ENCODE measurements at places on chromosomes 2 and 18.

DNA sequence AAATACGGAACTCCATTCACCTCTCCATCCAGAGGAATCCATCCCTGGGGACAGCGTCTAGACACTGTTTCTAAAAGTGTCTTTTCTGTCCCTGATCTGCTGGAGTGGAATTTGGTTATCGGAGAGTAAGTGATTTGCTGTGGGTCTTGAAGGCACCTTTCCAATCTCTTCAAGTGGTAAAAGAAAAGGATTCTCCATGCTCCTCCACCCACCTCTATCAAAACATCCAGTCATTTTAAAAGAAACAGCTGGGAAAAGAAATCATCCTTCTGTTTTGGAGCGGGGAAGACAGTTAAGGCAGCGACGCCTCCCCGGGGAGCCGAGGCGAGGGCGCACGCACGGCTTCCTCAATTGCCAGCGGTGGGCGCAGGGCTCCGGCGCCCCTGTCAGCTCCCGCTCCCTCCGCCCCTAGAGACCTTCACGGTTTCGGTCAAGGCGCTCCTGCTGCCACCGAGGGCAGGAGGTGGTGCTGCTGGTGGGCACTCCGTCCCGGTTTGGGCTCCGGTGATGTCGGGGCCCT, 547 bp downstream of the SLC35F5 start:
- peak; percentile 53 for DNase-seq

DNA sequence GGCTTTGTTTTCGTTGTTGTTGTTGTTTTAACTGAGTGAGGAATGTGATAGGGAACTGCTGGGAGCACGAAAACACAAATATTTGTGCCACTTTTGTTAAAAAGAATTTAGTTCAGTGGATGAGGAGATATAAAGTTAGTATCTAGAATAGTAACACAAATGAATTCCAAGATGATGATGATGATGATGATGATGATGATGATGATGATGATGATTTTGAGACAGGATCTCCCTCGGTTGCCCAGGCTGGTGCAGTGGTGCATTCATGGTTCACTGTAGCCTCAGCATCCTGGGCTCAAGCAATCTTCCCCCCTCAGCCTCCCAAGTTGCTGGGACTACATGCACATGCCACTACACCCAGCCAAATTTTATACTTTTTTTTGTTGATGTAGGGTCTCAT, 223.7 kb downstream of the DSEL start:
- DNase-seq: no peak

GRCh38 chr18:68699043-68699442, 15.9 kb downstream of the TMX3 start:
- no peak for DNase-seq

GRCh38 chr2:9071584-9072124, 68.2 kb upstream of the MBOAT2 start:
- DNase-seq: no peak

DNA sequence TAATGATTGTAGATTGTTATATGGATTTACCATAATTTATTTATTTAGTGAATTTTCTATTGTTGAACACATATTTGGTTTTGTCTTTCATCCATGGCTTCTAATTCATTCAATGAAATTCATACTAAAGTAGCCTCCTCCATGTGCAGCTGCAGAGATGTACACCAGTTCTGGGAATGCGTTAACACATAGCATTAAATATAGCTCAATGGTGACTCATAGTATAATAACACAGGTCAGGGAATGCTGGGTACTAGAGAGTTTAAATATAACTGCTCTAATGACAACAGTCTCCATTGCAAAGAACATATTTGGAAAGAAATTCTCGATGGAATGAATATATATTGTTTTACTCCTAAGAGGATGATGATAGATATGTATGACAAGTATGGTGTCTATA, 1190.2 kb upstream of the NRXN1 start:
- no peak for DNase-seq

GRCh38 chr2:85953476-85953875, 64.7 kb upstream of the ST3GAL5 start:
- DNase-seq: no peak

GRCh38 chr2:168773719-168774521, 28.5 kb upstream of the NOSTRIN start:
- peak; percentile 6 for DNase-seq

DNA sequence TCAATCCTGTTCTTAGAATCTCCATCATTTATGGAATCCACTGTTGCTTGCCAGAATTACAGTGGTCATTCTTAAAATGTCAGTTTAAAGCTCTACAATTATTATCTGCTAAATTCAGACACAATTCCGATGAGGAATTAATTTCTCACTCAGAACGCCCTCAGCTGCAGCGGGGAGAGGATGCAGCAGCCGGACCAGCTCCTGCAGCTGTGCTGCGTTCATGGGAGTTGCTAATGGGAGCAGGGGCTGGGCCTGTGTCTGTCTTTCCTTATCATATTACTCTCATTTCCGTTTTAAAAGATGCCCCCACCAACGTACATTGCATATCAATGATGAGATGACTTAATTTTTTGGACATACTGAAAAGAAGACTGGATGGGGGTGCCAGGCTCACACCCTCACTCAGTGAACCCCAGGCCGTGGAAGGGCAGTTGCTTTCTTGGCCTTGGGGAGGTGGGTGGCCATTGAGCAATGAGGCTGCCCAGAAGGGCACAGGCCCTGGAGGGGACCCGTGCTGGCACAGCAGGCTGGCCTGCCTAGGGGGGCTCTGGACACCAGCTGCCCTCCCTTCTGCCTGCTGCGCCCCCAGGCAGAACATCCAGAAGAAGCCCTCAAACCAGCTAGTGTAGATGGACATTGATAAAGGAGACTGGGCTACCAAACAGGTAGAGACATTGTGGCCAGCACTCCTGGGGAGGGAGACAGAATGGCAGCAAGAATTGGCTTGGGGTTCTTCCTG, 503.6 kb upstream of the MYT1L start:
- no peak for DNase-seq

- DNase-seq: no peak
These were observed 30.4 kb downstream of the BMPR2 start for GRCh38 chr2:202406445-202406978.

DNA sequence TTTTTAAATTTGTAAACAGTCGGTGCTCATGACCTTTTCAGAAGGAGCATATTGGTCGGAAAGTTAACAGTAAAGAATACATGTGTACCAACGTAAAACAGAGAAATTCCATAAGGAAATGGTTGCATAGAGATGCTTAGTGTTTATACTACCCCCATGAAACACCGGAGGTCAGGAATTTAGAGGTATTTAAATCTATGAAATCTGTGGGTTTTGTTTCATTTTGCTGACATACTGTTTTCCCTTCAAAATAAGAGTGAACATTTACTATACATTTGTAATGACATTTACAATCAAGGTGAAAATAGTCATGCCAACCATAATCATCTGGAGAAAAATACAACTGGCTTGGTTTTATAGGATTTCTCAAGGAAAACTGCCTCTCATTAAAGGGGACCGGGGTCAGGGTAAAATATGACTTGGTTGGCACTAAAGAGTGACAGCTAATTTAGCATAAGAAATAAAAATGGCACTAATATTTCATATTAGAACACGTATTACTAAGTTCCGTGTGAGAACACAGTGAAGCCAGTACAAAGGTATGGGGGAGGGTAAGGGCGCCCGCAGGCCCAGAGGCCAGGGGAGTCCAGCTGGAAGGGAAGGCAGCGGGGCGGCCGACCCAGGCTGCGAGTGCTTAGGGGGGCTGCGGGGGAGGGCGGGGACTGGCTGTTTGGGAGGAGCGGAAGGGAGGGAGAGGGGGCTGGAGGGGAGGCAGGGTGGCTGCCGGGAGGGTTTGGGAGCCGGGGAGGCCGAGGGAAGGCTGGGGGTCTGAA, 1.1 kb upstream of the RNU4ATAC start:
- DNase-seq: peak; percentile 32

- no peak for DNase-seq
These were observed 573.5 kb downstream of the RNF144A start for GRCh38 chr2:7490672-7491071.

DNA sequence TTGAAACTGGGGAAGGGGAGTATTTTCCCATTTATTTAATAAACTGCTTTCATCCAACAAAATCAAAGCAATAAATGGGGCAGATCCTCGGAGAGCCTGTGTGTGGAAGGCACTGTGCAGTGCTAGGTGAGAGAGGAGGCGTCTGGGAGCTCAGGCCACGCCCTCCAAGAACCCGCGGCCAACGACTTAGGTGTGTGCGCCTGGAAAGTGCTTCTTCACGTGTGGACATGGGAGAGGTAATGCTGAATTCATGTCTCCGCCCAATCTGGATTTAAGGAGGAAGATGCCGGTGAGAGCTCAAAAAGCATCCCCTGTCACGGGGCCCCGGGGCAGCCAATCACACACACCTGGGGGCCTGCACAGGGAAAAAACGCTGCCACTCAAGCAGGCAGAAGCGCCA, 77.4 kb downstream of the HDAC4 start:
- peak; percentile 16 for DNase-seq

GRCh38 chr2:105903051-105903674, 158.5 kb downstream of the NCK2 start:
- no peak for DNase-seq

DNA sequence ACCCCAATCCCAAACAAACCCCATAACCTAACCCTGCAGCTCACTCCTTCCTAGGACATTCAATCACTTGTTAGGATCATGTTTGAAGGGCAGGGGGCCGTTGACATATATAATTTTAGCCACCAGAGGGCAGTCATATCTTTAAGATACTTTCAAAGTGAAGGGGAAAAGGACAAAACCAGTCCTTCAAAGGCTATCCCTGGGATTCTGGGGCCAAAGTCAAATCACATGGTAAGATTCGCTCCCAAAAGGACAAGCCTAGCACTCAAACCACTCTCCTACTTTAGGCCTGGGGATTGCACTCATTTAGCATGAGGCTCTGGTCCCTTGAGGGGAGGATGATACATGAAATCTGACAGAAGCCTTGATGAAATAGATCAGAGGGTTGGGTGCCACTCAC, 44.6 kb downstream of the HAUS1 start:
- peak; percentile 55 for DNase-seq

- DNase-seq: no peak
These were observed 7.2 kb upstream of the ABCA12 start for GRCh38 chr2:215145611-215146010.

All from CD4-positive, alpha-beta T cell treated with Interleukin-6 for 4 hours (primary cell).